ENCODE measurements at places on chromosomes 1 and 21. TPM values are rescaled to one million over a fixed set of nuclear protein-coding genes. Genes with fewer than 3 reads are reported as not detected.

DNA sequence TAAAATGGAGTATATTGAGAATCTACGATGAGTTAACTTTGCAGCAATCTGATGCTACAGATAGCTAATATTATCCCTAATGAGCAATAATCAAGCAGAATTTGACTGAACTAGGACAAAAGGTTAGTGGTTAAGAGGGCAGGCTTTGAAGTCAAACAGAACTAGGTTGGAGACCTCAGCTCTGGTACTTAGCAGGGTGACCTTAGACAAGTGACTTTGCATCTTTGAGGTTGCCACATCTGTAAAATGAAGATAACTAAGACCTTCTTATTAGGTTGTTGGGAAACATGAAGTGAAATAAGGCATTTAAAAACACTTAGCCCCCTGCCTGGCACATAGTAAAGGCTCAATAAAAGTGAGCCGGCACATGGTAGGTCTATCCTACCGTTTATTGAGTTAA is 4.3 kb upstream of the FUCA1 start:
- H3K27me3 ChIP-seq = no peaks in the 10 kb centered on the region
- H3K27ac ChIP-seq = no peak overlapping the region
- no peak for DNase-seq
- H3K4me3 ChIP-seq = no peak overlapping the region
- no peaks in the 10 kb centered on the region for H3K36me3 ChIP-seq

DNA sequence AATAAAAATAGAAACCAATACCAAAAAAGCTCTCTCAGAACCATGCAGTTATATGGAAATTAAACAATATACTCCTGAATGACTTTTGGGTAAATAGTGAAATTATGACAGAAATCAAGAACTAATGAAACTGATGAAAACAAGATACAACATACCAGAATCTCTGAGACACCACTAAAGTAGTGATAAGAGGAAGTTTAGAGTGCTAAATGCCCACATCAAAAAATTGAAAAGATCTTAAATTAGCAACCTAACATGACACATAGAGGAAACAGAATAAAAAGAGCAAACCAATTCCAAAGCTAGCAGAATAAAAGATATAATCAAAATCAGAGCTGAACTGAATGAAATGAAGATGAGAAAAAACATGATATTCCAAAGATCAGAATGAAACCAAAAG is 430.9 kb downstream of the LTN1 start:
- no peak for DNase-seq
- H3K27me3 ChIP-seq = no peaks in the 10 kb centered on the region
- no peaks in the 10 kb centered on the region for H3K36me3 ChIP-seq
- H3K4me1 ChIP-seq = no peaks in the 10 kb centered on the region
- no peak overlapping the region for H3K27ac ChIP-seq
- H3K4me3 ChIP-seq = no peak overlapping the region

- DNase-seq = no peak
- peak overlapping the region; percentile 12 for H3K4me3 ChIP-seq
- peak overlapping the region; percentile 89 for H3K27ac ChIP-seq
- H3K27me3 ChIP-seq = no peaks in the 10 kb centered on the region
Observed at GRCh38 chr1:37808369-37809319, 636 bp upstream of the YRDC start.

DNA sequence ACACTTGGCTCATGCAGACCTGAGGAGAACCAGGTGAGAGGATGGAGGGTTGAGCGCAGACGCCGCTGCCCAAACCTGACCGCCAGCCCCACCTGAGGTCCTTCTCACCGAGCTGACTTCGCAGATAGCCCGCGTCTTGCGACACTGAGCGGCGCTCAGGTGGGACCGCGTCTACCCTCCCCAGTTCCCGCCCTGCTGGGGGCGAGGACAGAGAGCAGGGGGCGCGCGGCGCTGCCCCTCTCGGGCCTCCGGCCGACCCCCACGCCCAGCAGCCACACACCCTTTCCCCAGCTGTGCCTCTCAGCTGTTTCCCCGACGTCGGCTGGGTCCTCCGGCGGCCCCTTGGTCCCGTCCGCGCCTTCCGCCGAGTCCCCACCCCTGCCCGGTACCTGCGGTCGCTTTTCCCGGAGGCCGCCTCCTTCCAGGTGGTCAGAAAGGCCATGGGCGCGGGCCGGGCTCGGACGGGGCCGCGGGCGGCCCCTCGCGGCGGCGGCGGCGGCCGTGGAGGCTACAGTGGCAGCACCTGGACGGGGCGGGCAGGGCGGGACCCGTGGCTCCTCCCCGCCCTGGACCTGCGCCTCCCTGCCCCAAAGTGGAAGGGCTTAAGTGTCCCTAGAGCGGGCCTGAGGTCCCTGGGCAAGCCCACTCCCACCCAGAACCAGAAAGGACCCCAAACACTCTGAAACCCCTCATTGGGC is 14.4 kb upstream of the TTC39A start:
- H3K27me3 ChIP-seq = peaks cover 31% of the 10 kb centered on the region
- DNase-seq = no peak
- H3K36me3 ChIP-seq = no peaks in the 10 kb centered on the region

GRCh38 chr1:31765041-31765467 is 914 bp upstream of the ADGRB2 start:
- H3K4me1 ChIP-seq = peaks cover 48% of the 10 kb centered on the region
- no peak overlapping the region for H3K4me3 ChIP-seq
- H3K27ac ChIP-seq = no peak overlapping the region
- no peak for DNase-seq
- no peaks in the 10 kb centered on the region for H3K36me3 ChIP-seq

DNA sequence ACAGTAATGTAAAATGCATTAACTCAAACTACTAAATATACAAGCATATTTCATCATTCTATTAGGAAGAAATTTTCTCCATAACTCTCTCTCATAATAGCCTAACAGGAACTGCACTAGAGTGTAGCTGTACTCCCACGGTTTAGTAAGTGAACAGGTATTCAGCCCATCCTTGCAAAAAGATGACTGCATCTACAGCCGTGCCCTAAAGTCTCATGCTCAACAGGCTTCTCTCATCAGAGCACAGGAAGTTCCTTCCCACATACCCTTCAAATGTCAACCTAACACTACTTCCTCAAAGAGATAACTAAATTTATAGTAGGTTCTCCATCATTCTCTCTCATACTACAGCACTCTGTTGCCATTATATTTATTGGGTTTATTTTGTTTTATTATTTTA is 251.6 kb downstream of the AKT3 start:
- no peaks in the 10 kb centered on the region for H3K27me3 ChIP-seq
- peaks cover 41% of the 10 kb centered on the region for H3K4me1 ChIP-seq
- H3K36me3 ChIP-seq = no peaks in the 10 kb centered on the region
- DNase-seq = peak; percentile 31
- H3K4me3 ChIP-seq = no peak overlapping the region
- no peak overlapping the region for H3K27ac ChIP-seq

- H3K27ac ChIP-seq = no peak overlapping the region
- H3K4me3 ChIP-seq = no peak overlapping the region
- H3K4me1 ChIP-seq = peaks cover 28% of the 10 kb centered on the region
- H3K36me3 ChIP-seq = no peaks in the 10 kb centered on the region
Observed at GRCh38 chr1:2530513-2531361, 674 bp upstream of the HES5 start.

DNA sequence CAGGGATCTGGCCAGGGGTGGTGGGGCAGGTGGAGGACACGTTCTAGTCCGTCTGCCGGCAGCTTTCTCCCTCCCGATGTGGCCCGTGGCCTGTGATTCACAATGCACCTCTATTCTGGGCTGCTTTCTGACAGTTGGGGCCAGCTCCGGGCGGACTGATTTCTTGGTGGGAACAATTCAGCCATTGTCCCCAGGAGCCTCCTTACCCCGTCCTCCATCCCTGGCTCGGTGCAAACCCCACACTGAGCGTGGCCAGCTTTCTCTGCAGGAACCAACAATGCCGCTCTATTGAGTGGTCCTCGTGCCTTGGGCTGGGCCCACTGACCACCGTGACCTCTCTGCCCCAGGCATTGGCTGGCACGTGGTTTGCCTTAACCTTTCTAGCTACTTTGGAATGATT is 29.7 kb downstream of the PADI2 start:
- no peaks in the 10 kb centered on the region for H3K36me3 ChIP-seq
- no peak for DNase-seq
- no peaks in the 10 kb centered on the region for H3K27me3 ChIP-seq
- H3K27ac ChIP-seq = no peak overlapping the region

DNA sequence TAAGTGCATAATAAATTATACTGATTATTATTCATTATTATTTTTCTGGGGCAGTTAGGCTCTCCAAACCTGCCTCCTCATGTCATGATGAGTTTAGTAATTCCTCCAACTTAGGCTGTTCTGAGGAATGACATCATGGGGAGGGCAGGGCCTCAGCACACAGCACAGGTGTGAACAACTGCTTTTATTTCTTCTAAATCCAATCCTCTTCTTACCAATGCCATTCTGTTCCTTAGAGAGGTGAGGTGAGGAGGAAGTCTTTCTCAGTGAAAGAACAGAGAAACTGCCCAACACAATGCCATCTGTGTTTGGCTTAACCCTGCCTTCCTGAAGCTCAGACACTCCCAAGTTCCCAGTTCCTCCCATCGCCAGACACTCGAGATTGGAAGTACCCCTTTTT is 45.4 kb upstream of the WASF2 start:
- no peak overlapping the region for H3K4me3 ChIP-seq
- H3K4me1 ChIP-seq = peaks cover 9% of the 10 kb centered on the region
- H3K36me3 ChIP-seq = peaks cover 5% of the 10 kb centered on the region
- H3K27me3 ChIP-seq = no peaks in the 10 kb centered on the region

- no peaks in the 10 kb centered on the region for H3K27me3 ChIP-seq
- peak overlapping the region; percentile 84 for H3K27ac ChIP-seq
- DNase-seq = no peak
- H3K36me3 ChIP-seq = no peaks in the 10 kb centered on the region
Observed at GRCh38 chr1:203630697-203631096, 4.1 kb downstream of the ATP2B4 start.

GRCh38 chr1:34164771-34165391 is at the start of gene CSMD2:
Gene CSMD2 (minus strand): TSS chr1:34165230. CDS start chr1:34165097, 133 bp downstream.
- no peak within 1 kb of the TSS for H3K4me3 ChIP-seq
- peaks cover 3% of the 10 kb centered on the region for H3K27me3 ChIP-seq
- no peak for DNase-seq

- H3K27ac ChIP-seq = no peak overlapping the region
- no peaks in the 10 kb centered on the region for H3K4me1 ChIP-seq
- H3K36me3 ChIP-seq = no peaks in the 10 kb centered on the region
- no peaks in the 10 kb centered on the region for H3K27me3 ChIP-seq
Observed at GRCh38 chr1:102174259-102174863, 177.6 kb upstream of the OLFM3 start.

DNA sequence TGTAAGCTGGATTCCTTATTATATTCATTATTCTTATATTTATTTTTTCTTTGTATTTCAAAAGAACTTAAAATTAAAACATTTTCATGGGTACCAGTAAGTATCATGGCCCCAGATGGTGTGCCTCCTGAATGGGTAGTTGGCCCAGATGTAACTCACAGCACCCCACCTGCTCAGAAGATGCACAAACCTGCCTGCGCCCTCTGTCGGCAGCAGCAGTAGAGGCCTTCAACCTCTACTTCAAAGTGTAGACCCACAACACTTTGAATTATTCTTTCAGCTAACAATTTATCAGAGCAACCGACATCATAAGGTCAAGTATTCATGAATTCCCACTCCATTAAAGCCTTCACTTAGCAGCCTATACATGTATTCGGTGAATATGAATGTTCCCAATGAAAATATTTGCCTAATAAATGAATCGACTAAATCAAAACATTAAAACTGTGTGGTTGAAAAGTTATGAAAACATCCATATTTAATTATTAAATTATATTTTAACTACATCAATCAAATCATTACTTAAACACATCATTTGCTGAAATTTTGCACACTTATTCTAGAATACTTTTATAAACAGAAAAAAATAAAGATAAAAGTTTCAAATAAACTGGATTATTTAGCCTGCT is 25.4 kb downstream of the PIGM start:
- no peaks in the 10 kb centered on the region for H3K4me1 ChIP-seq
- H3K36me3 ChIP-seq = no peaks in the 10 kb centered on the region
- H3K4me3 ChIP-seq = no peak overlapping the region

DNA sequence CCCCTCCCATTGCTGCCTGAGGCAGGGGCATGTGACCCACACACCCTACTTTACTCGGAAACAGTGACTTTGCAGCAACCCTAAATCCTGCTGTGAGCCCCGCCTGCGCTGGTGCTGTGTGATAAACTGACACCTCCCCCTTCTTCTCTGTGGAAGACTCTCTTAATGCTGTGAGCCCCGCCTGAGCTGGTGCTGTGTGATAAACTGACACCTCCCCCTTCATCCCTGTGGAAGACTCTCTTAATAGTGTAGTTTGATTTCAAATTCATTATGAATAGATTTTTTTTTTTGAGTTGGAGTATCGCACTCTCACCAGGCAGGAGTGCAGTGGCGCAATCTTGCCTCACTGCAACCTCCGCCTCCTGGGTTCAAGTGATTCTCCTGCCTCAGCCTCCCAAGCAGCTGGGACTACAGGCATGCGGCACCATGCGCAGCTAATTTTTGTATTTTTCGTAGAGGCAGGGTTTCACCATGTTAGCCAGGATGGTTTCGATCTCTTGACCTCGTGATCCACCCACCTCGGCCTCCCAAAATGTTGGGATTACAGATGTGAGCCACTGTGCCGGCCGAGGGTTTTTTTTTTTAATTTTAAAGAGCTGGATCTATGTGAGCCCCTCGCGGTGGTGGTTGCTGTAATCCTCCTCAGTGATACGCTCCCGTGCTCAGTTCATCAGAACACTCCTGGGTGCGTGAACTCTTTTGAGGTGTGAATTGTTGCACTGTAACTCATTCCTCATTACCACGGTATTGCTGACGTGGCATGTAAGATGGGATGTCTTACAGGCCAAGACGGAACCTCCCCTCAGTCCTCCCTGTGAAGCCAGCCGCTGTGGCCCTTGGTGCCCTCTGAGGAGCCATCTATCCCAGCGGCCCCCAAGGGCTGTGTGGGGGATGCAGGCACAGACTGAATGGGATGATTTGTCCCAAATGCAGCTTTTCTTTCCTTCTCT is 60.3 kb downstream of the GALNT2 start:
- no peaks in the 10 kb centered on the region for H3K27me3 ChIP-seq
- H3K4me3 ChIP-seq = no peak overlapping the region
- no peaks in the 10 kb centered on the region for H3K36me3 ChIP-seq
- DNase-seq = no peak
- peaks cover 17% of the 10 kb centered on the region for H3K4me1 ChIP-seq
- H3K27ac ChIP-seq = no peak overlapping the region

The HIVEP3 gene
- 8.2 TPM for polyA plus RNA-seq

The LAMB3 gene
- polyA plus RNA-seq = 0.18 TPM

The FNBP1L gene
- 0.53 TPM for polyA plus RNA-seq

The S100A9 gene
- polyA plus RNA-seq = 11.6 TPM

The SMPDL3B gene
- polyA plus RNA-seq = not detected

The HPCAL4 gene
- 9.6 TPM for polyA plus RNA-seq

The NBPF4 gene
- not detected for polyA plus RNA-seq
